ENCODE measurements at places on chromosomes 3 and 15.

- DNase-seq = no peak
Measured at GRCh38 chr3:115139072-115139471, 8.0 kb downstream of the ZBTB20 start.

DNA sequence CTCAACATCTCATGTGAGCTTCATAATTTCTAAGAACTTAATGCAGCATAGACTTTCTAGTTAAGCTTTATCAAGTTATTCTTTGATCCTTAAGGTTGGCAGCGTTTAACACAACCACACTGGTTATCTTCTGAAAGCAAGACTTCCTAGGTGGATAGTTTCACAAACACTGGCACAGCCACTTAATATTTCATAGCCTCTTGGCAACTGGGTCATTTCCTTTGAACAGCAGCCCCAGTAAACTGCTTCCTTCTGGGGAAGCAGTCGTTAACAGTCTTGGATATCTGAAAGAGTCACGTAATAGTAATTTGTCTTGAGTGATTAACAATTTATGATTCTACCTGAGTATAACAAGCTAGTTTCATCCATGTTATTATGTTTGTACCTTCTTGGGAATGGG lies 45.9 kb upstream of the ABHD10 start:
- DNase-seq = no peak

- DNase-seq = no peak
Measured at GRCh38 chr3:11548721-11549131, 95.0 kb downstream of the VGLL4 start.

DNA sequence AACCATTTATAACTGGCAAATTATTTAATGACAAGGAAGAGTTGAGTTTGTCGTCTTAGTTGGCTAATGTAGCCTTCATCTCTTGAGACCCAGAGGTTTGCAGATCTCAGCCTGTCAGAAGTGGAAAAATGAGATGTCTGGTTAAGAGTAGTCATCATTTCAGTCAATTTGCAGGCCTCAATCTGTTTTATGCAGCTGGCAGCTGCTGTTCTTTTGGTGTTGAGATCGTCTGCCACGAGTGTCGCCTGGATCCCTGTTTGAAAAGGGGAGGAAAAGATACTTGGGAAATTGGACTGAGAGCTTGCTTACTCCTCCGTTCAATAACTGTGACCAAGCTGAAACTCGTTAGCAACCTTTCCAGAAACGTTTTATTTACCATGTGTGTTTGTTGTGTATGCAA lies 2.3 kb downstream of the PHLDB2 start:
- DNase-seq = no peak

DNA sequence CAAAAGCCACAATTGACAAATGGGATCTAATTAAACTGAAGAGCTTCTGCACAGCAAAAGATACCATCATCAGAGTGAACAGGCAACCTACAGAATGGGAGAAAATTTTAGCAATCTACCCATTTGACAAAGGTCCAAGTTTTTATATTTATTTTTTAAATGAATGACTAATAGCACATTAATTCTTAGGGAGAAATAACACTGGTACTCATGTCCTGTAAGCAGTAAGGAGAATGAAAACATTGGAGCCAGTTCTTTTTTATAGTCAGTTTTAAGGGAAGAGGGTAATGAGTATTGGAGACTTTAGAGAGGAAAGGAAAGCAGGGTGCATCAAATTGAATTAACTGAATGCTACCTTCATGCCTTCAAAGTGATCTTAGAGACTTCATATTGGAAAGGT lies 404.7 kb upstream of the TGFBR2 start:
- DNase-seq = no peak

DNA sequence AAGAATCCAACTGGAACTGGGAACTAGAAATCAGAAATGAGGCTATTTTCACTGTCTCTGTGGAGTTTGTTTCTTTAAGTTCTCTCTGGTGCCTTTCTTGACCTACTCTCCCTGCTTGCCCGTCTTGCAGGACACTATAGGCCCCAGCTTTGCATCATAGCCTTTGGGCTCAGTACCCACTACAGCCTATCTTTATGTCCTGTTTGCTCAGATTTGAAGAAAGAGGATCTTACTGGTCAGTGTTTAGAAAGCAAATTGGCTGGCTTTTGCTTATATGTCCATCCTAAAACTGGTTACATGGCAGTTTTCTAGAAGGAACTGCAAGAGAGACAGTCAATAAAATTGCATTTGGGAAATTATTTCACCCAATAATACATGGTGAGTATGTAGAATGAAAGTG lies 231.8 kb upstream of the TBL1XR1 start:
- DNase-seq = no peak

Measured in T-helper 22 cell (primary cell).